ENCODE measurements at places on chromosomes 16 and 17. TPM values are rescaled to one million over a fixed set of nuclear protein-coding genes. Genes with fewer than 3 reads are reported as not detected.

DNA sequence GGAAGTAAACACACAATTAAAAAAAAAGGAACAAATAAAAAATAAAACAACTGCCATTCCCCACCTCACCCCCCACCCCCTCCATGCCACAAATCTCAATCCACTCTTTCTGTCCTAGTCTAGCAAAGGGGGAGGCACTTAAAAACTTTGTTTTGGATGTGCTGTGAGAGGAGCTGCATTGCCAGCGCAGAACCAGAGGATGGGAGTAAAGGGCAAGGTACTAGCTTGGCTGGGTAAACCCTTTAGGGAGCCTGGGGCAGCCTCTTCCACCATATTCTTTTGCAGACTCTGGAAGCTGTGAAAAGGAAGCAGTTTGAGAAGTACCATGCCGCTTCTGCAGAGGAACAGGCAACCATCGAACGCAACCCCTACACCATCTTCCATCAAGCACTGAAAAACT lies 1.4 kb downstream of the MRPS7 start:
- H3K4me1 ChIP-seq = peaks cover 35% of the 10 kb centered on the region
- no peak overlapping the region for H3K4me3 ChIP-seq
- peaks cover 19% of the 10 kb centered on the region for H3K36me3 ChIP-seq
- DNase-seq = no peak

- DNase-seq = no peak
- H3K4me1 ChIP-seq = peaks cover 5% of the 10 kb centered on the region
- no peaks in the 10 kb centered on the region for H3K36me3 ChIP-seq
- no peaks in the 10 kb centered on the region for H3K27me3 ChIP-seq
- no peak overlapping the region for H3K4me3 ChIP-seq
These were observed 44.2 kb downstream of the CMIP start for GRCh38 chr16:81488687-81489411.

XAF1 gene
- total RNA-seq = 99.3 TPM

DNA sequence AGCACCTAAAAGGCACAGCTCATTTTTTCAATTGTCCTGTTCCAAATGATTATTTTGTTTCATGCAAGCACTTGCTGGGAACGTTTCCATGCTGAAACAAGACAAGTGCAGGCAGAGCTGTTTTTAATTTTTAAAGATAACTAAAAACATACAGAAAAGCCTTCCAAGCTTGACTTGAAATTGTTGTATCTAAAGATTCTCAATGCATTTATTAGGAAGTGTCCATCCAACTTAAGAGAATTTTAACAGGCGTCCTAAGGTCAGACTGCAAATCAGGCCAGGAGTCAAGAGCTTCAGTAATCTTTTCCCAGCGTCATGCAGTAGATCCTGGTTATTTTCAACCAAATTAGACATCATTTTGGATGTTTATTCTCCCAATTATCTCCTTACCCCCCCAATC lies 702.8 kb downstream of the KCNJ2 start:
- H3K4me1 ChIP-seq = no peaks in the 10 kb centered on the region
- H3K4me3 ChIP-seq = no peak overlapping the region
- DNase-seq = no peak
- H3K27me3 ChIP-seq = no peaks in the 10 kb centered on the region
- no peak overlapping the region for H3K27ac ChIP-seq

DNA sequence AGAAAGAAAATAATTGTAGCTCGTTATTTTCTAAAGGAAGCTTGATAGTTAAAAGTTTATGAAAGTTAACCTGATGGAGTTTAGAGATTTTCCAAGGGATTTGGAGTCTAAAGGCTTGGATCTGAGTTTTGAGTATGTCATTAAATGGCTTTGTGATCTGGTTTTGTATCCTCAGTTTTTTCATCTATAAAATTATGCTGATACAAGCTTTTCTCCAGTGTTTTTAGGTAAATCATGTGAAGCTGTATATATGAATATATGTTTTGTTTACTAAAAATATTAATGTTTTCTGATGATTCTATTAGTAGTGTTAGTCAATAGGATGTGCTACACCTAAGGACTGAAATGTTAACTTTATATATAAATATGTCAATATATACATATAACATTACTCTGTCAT lies 727.8 kb downstream of the CDH11 start:
- no peak overlapping the region for H3K4me3 ChIP-seq
- no peak overlapping the region for H3K27ac ChIP-seq
- no peak for DNase-seq
- no peaks in the 10 kb centered on the region for H3K4me1 ChIP-seq
- no peaks in the 10 kb centered on the region for H3K27me3 ChIP-seq

DNA sequence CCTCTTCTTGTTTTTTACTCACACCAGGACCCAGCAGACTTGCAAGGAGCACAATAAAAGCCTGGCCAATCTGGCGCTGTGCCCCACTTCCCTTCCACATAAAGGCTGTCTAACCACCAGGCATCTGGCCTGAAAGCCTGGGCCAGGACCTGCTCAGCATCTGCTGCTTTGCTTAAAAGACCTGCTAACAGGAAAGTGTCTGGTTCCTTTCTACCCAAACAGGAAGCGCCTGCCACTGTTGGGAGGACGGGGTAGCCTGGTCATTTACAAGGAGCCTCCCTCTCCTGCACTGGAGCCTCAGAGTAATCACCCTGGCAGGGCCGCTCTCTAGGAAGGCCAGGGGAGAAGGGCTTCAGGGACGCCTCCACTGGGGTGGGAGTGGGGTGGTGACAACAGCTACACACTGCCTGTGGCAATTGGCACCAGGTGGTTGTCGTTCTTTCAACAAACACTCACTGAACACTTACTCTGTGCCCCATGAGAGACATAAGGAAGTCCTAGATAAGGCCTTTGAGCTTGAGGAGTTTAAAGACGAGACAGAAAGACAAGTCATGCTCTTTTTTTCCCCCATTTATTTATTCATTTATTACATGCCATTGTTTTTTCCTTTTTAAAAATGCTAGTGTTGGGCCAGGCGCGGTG lies 6.3 kb upstream of the MMP28 start:
- peaks cover 5% of the 10 kb centered on the region for H3K4me1 ChIP-seq
- H3K27me3 ChIP-seq = no peaks in the 10 kb centered on the region
- DNase-seq = no peak
- H3K36me3 ChIP-seq = no peaks in the 10 kb centered on the region

DNA sequence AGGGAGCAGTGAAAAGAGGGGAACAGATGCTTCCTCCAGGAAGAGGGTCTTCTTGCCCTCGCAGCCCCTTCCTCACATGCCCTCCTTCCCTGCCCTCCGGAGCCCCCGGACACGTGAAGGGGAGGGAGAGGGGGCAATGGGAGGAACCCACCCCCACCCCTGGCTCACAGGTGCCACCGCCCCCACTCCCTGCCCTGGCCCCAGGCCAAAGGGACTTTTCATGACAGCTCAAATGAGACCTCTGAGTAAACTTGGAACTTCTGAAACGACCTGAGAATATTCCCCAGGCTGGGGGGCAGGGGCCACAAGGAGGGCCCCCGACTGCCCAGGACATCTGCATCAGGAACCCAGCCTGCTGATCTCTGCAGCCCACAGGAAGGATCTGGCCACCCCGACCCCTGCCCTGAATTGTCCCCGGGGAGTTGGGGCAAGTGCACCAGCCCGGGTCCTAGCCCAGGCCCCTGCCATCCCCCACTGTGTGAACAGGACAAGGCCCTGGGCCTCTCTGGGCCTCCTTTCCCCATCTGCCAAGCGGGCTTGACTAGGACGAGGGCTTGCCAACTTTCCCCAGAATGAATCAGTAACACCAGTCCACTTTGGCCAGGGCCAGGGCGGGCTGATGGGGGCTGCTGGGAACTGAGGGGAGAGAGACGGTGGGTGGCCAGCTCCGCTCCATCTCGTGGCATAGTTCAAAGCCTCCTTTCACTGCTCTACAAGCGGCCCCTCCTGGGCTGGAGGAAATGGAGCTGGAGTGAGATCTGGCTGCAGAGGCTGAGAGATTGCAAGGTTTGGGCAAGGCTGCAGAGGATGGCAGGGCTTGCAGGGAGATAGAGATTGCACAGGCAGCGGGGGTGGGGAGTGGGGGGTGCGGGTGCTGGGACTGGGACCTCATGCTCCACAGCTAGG lies 3.8 kb downstream of the IL21R start:
- no peaks in the 10 kb centered on the region for H3K27me3 ChIP-seq
- DNase-seq = no peak
- no peak overlapping the region for H3K4me3 ChIP-seq
- H3K36me3 ChIP-seq = no peaks in the 10 kb centered on the region

DNA sequence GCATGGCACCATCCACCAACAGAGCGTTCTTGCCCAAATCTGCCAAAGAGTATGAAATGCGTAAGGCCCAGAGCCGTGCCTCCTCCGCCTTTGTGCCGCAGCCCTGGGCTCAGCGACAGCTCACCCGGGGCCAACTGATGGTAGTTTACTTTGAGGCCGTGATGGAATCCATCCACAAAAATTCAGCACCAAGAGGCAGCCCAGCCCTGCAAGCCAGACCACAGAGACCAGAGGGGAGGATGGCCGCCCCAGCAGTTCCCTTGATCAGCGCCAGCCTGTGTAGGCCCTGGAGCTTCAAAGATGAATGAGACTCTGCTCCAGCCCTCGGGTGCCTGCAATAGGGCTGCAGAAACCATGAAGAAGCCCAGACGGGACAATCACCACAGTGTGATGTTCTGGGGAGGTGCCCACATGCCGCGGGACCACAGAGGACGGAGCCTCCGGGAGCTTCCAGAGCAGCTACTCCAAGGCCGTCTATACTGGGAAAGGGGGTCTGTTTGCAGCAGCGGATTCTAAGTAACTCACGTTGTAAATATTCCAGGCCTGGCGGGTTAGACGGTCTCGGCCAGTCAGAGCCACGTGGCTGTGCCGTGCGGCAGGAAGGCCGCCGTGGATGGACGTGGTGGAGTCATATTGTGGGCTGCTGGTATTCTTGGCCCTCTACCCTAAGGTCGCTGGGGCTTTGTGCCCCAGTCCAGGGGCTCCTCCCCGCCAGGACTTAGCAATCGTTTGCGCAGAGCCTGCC lies 80.3 kb downstream of the RBFOX3 start:
- H3K4me3 ChIP-seq = no peak overlapping the region
- no peak for DNase-seq
- H3K27me3 ChIP-seq = no peaks in the 10 kb centered on the region
- no peak overlapping the region for H3K27ac ChIP-seq

Measured in CD4-positive, alpha-beta memory T cell (primary cell).